Activated CD4-positive, alpha-beta T cell treated with anti-CD3 and anti-CD28 coated beads for 36 hours (primary cell): ENCODE measurements at places on chromosomes 1 and 21. TPM values are rescaled to one million over a fixed set of nuclear protein-coding genes. Genes with fewer than 3 reads are reported as not detected.

DNA sequence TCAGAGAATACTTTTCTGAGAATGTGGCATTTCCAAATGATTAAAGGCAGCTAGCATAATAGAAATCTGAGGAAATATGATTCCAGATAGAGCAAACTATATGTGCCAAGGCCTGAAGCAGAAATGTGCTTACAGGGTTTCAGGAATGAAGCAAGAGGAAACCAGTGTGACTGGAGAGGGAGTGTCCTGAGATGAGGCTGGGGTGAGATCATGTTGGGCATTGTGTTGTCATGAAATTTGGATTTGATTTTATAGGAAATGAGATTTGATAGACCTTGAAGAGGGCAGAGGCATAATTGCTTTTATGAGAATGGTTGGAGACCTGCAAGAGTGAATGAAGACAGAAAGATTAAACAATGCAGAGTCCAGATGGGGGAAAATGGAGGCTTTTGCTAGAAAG is 338.1 kb upstream of the SNX7 start:
- no peaks in the 10 kb centered on the region for H3K27me3 ChIP-seq
- no peaks in the 10 kb centered on the region for H3K36me3 ChIP-seq
- H3K4me1 ChIP-seq = peaks cover 12% of the 10 kb centered on the region
- no peak overlapping the region for H3K4me3 ChIP-seq

GRCh38 chr1:4001461-4001860 is 101.4 kb upstream of the C1orf174 start:
- H3K4me3 ChIP-seq = no peak overlapping the region
- H3K27me3 ChIP-seq = peaks cover 11% of the 10 kb centered on the region
- H3K36me3 ChIP-seq = no peaks in the 10 kb centered on the region
- H3K4me1 ChIP-seq = no peaks in the 10 kb centered on the region
- no peak overlapping the region for H3K27ac ChIP-seq

DNA sequence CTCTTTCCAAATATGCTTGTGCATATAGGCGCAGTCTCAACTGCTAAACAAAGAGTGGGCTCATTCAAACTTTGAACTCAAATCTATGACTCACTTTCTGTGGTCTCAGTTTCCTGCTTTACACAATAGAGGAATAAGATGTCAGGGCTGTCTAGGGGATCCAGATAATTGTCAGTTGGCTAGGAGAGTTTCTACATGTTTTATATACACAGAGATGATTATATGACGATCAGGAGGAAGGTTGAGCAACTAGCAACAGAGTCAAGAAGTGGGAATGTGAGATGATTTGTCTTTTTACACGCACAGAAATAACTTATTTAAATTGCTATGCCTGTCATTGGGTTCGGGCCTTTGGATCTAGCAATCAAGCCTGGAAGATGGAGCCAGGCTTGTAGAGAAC is 299.4 kb upstream of the LYPLAL1 start:
- no peak overlapping the region for H3K4me3 ChIP-seq
- DNase-seq = no peak
- H3K36me3 ChIP-seq = no peaks in the 10 kb centered on the region
- peaks cover under 1% of the 10 kb centered on the region for H3K27me3 ChIP-seq
- H3K27ac ChIP-seq = no peak overlapping the region
- no peaks in the 10 kb centered on the region for H3K4me1 ChIP-seq

DNA sequence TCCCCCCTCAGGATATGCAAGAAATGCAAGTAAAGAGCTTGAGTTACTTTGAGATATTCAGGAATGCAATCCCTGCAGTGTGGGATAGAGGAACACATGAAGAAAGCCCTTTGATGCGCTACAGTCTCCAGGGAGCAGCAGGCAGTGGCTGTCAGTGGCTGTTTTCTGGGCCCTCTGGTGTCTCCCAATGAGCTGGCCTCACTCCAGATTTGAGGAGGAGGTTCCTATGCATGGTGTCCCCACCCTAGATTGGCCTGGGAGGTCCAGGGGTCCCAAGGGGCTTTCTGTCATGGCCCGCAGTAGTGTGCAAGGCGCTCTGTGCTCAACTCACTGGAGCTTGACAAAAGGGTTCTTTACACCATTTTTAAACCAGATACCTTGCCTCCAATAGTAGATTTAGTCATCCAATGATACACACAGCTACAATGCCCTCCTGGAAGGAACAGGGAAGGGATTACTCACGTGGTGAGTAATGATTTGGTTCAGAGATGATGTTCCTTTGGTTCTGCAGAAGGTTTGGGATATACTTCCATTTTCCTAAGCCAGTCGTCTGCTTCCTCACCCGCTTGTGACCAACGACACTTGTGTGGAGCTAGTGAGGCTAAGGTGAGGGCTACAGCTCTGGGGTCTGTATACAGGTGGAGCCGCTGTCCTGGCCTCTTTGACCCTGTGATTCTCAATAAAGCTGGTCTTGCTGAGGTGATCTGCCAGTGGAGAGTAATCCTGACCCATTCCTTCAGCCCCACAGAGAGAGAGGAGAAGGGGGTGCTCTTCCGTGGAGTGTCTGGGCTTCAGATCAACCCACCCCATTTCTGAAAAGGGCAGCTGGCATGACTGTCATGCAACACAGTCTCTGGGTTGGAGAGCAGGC is 6.6 kb downstream of the BATF3 start:
- H3K36me3 ChIP-seq = peaks cover 58% of the 10 kb centered on the region
- peak overlapping the region; percentile 10 for H3K27ac ChIP-seq
- H3K27me3 ChIP-seq = no peaks in the 10 kb centered on the region

DNA sequence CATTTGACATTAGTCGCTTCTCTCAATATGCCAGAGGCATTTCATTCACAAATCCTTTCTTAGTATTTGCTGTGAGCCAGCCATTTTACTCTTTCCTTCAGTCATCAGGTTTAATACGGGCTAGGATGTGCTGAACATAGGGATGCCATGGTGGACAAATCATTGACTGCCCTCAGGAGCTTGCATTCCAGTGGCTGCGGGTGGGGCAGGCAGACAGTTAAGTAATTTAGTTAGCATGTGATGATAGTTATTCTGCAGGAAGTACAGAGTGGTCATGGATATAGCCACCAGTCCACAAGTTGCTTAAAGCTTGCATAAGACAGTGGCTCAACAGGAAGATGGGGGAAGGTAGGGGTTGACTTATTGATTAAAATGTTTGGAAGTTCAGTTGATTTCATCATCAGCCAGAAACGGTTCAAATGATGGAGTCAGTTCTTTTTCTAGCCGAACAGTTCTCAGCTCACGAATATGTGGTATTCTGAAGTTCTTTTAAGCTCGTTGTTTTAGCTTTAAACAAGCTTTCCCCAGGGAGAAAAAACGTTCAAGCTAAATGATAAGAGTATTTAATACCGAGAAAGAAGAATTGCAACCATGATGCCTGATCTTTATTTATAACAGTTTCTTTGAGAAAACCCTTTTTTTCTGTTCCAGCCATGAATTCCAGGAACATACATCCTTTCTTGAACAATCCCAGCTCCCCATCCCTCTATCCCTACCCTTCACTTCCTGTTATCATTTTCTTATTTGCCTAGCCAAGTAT is 1.4 kb downstream of the SLC22A15 start:
- peaks cover 40% of the 10 kb centered on the region for H3K27me3 ChIP-seq
- no peak for DNase-seq
- H3K27ac ChIP-seq = no peak overlapping the region
- H3K36me3 ChIP-seq = no peaks in the 10 kb centered on the region
- H3K4me3 ChIP-seq = peak overlapping the region; percentile 80

KIF14 gene
- 14.8 TPM for total RNA-seq

ERMAP gene
- total RNA-seq = 6.4 TPM
